Stimulated activated CD4-positive, alpha-beta T cell treated with anti-CD3 and anti-CD28 coated beads, Interleukin-1b, Interleukin-23, amount 100 ng/mL, for 1 hour (primary cell): ENCODE measurements at places on chromosomes 4 and X.

- no peak for DNase-seq
Measured at GRCh38 chr4:1220566-1220965, 28.4 kb downstream of the CTBP1 start.

- no peak for DNase-seq
Measured at GRCh38 chrX:66030505-66031317, 9.2 kb downstream of the VSIG4 start.

GRCh38 chrX:154512879-154513553 is 3.0 kb downstream of the FAM3A start:
- no peak for DNase-seq

GRCh38 chrX:133435544-133436124 is 20.3 kb upstream of the GPC4 start:
- no peak for DNase-seq

DNA sequence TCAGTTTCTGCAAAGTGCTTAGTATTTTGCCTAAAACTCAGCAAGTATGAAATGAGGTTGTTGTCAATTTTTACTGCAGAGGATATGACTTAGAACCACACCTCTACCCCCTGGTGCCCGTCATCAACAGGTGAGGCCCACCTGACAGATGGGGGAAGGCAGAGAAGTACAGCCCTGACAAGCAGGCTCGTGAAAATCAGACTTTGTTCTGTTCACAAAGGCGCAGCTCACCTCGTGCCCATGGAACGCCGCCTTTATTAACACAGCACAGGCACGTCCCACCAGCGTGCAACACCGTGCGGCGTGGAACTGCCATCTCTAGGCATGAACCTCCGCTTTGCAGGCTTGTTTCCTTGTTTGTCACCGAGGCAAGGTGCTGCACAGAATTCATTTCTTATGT is 13.3 kb downstream of the CYP4V2 start:
- DNase-seq: no peak

GRCh38 chr4:77805840-77806239 is 13.3 kb downstream of the CNOT6L start:
- DNase-seq: no peak

- DNase-seq: no peak
Measured at GRCh38 chr4:84110040-84110439, 389.1 kb downstream of the NKX6-1 start.

DNA sequence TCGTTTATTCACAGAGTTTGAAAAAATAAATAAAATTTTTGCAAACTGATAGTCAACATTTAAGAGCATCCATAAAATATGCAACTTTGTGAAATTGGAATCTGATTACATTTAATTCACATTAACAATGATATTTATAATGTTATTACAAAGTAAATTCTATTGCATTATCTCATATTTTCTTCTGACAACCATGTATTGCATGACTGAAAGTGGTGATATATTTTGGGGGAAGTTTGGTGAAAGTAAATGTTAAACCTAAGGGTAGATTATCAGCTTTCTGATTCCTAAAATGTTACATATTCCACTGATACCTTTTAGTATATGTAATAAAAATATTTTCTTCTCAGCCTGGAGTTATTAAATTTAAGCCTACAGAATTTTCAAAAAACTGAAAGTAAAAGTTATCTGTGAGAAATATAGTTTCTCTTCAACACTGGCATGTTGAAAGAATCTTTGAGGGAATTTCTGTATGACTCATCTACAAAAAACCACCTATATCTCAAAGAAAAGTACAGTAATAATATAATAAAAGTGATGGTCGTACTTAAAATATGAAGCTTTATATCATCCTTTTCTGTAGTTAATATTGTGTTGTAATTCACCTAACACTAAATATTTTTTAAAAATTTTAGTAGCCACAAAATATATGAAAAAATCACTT is 1179.6 kb upstream of the PCDH7 start:
- no peak for DNase-seq

DNA sequence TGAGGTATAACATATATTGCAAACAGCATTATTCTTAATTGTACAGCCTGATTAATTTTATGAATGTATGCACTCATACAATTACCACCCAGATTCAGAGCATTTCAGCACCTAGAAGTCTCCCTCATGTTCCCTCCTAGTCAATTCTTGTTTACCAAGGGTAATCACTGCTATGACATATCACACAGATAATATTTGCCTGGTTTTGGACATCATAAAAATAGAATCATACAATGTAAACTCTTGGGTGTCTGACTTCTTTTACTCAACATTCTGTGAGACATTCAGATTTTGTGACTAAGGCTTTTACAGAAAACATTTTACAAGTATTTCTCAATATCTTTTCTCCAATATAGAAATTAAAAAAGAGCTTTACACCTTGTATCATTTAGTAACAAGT is 66.9 kb downstream of the PTPN13 start:
- no peak for DNase-seq

- no peak for DNase-seq
Measured at GRCh38 chr4:77084019-77084639, 8.3 kb upstream of the CCNI start.

DNA sequence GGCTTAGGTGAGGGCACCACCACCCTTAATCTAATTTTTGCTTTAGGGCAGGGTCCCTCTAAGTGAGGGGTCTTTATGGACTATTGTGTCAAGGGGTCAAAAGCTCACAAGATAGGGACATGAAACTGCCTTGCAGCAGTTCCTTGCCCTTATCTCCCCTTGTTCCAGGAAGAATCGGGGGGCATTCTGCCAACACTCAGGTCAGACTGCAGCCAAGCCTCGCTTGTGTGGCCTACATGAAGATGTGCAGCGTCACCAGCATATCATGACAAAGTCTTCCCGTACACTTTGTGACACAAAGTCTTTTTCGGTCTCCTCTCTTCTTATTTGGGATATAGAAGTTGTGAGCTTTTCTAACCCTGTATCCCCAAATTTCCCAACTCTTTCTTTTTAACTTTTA is 17.5 kb upstream of the USP9X start:
- DNase-seq: no peak

GRCh38 chr4:168585168-168586091 is 88.6 kb downstream of the PALLD start:
- DNase-seq: no peak

DNA sequence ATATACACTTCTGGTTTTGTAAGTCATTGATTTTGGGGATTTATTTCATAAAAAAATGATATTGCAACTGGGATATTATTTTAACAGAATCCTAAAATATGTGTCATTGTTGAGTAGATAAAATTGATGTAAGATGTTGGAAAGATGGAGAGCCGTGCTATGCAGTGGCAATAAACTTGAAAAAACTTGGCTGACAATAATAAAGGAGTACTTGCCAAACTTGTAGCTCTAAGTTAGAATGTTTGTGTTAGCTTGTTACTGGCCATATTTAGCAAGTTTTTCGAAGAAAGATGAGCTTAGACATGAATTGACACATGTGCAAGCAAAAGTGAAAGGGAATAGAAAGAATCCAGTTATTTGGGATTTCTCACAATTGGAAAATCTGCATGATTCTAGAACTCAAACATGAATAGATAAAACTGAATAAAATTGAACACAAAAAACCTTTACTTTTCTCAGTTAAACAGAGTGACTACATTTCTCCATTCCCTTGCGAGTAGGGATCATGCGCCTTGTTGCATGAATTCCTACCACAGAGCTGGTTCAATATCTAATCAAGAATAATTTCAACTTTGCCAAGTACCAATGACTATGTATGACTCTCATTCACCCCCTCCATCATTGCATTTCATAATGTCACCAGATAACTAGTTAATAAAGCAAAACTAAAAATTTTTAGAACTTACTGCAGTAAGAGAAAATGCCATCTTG is 327.8 kb downstream of the CAMK2D start:
- no peak for DNase-seq

GRCh38 chr4:69828828-69829227 is 31.1 kb downstream of the SULT1E1 start:
- DNase-seq: no peak

GRCh38 chr4:83599183-83599582 is 63.3 kb downstream of the GPAT3 start:
- DNase-seq: no peak

DNA sequence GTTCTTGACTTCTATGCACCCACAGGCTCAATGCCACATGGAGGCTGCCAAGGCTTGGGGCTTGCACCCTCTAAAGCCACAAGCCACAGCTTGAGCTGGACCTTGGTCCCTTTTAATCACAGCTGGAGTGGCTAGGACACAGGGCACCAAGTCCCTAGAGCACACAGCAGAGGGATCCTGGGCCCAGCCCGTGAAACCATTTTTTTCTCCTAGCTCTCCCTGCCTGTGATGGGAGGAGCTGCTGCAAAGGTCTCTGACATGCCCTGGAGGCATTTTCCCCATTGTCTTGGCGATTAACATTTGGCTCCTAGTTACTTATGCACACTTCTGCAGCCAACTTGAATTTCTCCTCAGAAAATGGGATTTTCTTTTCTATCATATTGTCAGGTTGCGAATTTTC is 410.9 kb downstream of the GRID2 start:
- DNase-seq: no peak

GRCh38 chr4:179989975-179990374 is 2253.2 kb upstream of the TENM3 start:
- DNase-seq: no peak

GRCh38 chr4:80215449-80216052 is 18.2 kb downstream of the PRDM8 start:
- DNase-seq: no peak

GRCh38 chr4:182245541-182246215 is 2.5 kb downstream of the TENM3 start:
- no peak for DNase-seq

GRCh38 chr4:185888676-185889075 is 76.7 kb upstream of the SORBS2 start:
- DNase-seq: no peak

- no peak for DNase-seq
Measured at GRCh38 chr4:56215141-56215783, 172.0 kb downstream of the AASDH start.

- no peak for DNase-seq
Measured at GRCh38 chr4:51995647-51996220, 24.4 kb downstream of the LRRC66 start.

DNA sequence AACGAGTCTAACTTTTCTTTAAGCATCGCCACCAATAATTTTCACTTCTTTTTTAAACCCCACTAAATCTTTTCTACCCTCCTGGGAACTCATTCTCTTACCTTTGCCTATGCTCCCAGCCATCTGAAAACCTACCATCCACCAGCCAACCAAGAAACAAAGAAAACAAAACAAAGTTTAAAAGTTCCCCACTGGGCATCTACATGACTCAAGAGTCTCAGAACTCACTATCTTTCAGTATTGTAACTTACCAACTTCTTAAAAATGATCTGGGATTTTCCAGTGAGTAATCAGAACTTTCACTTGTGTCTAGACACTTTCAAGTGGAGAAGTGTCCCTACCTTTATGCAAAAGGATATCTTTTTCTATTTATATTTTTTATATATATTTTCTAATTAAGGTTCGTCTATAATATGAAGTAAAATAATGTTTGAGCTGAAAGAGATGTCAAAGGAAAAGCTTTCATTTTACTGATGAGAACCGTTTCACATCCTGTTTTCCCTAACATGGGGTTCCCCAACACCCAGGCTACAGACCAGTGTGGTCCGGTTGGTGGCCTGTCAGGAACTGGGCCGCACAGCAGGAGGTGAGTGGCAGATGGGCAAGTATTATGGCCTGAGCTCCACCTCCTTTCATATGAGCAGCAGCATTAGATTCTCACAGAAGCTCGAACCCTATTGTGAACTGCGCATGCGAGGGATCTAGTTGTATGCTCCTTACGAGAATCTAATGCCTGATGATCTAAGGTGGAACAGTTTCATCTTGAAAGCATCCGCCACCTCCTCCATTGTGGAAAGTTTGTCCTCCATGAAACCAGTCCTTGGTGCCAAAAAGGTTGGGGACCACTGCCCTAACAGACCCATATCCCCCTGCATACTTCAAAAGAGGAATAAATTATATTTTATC is 9.8 kb upstream of the TIGD2 start:
- no peak for DNase-seq

DNA sequence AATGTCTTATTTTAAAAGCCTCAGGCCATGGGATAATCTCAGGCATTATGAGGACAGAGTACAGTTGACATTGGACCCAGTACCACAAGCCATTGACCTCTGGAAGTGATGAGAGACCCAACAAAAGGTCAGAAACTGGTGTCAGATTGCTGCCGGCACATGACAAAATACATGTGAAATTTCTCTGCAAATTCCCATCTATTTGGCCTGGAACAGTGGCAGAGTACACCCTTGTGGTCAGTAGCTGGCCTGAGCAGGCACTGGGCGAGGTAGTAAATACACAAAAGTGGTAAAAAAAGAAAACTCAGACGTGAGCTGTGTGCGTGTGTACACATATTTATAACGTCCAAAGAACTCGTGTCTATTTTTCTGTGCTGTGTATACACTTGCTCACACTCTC is 155.5 kb downstream of the DHX15 start:
- no peak for DNase-seq

DNA sequence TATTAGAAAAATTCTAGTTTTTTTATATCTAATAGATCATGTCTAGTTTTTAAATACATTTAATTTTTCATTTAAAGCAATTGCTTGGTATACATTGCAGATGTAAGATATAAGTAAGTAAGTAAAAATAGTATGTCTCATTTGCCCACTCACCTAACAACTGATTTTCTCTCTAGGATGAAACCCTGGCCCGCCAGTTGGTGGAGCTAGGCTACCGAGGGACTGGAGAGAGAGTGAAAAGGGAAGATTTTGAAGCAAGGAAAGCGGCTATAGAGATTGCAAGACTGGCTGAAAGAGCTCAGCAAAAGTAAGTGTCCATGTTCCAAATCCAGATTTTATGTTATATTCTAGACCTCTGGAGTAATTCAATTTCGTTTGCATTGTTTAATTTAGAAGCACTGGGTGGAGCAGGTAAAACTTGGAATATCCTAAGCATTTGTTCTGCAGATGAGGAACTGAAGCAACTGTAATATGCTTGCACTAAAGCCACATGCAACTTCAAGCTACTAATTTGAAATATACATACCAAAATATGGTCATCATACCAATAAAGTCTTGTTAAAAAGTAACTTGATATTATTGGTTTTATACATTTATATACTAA is 27.1 kb downstream of the CFAP299 start:
- DNase-seq: peak; percentile 4

GRCh38 chrX:13377550-13377934 is 57.7 kb upstream of the ATXN3L start:
- DNase-seq: no peak

DNA sequence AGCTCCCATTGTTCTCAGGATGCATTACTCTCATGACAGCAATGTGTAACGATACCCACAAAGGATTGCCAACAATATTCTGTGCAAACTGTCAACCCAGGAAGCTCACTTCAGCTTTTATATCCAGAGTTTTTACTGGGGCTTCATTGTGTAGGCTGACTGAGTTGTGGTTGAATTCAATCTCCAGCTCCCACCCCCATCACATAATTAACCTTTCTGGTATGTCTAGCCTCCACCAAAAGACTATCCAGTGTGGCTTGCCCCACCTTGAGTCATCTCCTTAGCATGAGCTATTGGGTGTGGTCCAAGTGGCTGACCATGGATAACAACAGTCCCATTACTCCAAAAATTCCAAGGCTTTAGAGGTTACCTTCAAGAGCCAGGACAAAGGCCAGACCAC is 17.7 kb upstream of the TAB3 start:
- no peak for DNase-seq

GRCh38 chr4:10405672-10406071 is 51.6 kb downstream of the ZNF518B start:
- no peak for DNase-seq
